ENCODE measurements at places on chromosomes 1 and 21. TPM values are rescaled to one million over a fixed set of nuclear protein-coding genes. Genes with fewer than 3 reads are reported as not detected.

HCRTR1 gene
- not detected for total RNA-seq

OR2M3 gene
- total RNA-seq: not detected

BRINP2 gene
- not detected for total RNA-seq

ALDH9A1 gene
- total RNA-seq: 43.7 TPM

NCF2 gene
- 25.8 TPM for total RNA-seq

KRTAP13-2 gene
- total RNA-seq: not detected

AGT gene
- not detected for total RNA-seq

VASH2 gene
- total RNA-seq: 0.64 TPM

IGSF9 gene
- not detected for total RNA-seq

PDPN gene
- total RNA-seq: not detected

SPRR2B gene
- total RNA-seq: not detected

NEK2 gene
- total RNA-seq: 26.1 TPM

IL20 gene
- not detected for total RNA-seq

BECN2 gene
- total RNA-seq: not detected

MMEL1 gene
- total RNA-seq: 2.0 TPM

SMPDL3B gene
- total RNA-seq: 0.54 TPM

APCS gene
- total RNA-seq: not detected

S100A1 gene
- total RNA-seq: not detected

NECTIN4 gene
- not detected for total RNA-seq

CLCA4 gene
- total RNA-seq: not detected

TP73 gene
- total RNA-seq: 1.4 TPM

PTGFR gene
- total RNA-seq: not detected

ATAD3C gene
- 0.56 TPM for total RNA-seq

LRRC39 gene
- total RNA-seq: 0.54 TPM

KCNN3 gene
- total RNA-seq: 0.07 TPM

PLPPR5 gene
- not detected for total RNA-seq

HEYL gene
- total RNA-seq: not detected

NIBAN1 gene
- 49.8 TPM for total RNA-seq

S100A7 gene
- total RNA-seq: not detected

NES gene
- 0.12 TPM for total RNA-seq

AGRN gene
- 12.7 TPM for total RNA-seq

CZIB gene
- 46.7 TPM for total RNA-seq

All from T-helper 1 cell treated with Interleukin-12 subunit alpha and Interleukin-12 subunit beta and Interleukin-4 antibody, amounts not matched to agents 30 ng/mL and 1 ng/mL, for 36 hours (primary cell).